ENCODE measurements at places on chromosomes 2 and 18.

DNA sequence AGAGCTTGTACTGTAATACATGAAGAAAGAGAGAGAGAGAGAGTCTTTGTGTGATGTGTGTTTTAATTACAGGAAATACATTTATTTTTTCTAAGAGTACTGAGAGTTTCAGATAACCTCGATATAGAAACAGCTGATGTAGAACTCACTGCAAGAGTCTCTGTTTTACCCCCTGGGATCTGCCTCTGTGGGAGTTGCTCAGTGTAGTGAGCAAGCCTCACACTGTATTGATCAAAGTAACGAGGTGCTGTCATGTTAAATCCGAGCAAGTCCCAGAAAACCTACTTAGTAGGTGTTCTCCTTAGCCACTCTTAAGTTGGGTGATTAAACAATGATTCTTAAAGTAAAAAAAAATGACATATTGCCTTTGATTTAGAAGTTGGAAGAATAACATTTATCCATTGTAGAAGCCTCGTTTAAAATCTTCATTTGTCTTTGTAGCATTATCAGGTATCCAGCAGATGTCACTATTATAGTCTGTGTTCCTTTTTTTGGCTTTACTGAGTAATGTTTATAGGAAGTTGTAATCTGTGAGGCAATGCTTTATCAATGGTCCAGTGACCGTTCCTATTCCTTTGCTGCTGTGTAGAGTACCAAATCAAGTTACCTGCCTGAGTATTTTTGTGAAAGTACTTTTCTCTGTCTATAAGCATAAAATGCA, 219.0 kb downstream of the MYO3B start:
- no peak for DNase-seq

DNA sequence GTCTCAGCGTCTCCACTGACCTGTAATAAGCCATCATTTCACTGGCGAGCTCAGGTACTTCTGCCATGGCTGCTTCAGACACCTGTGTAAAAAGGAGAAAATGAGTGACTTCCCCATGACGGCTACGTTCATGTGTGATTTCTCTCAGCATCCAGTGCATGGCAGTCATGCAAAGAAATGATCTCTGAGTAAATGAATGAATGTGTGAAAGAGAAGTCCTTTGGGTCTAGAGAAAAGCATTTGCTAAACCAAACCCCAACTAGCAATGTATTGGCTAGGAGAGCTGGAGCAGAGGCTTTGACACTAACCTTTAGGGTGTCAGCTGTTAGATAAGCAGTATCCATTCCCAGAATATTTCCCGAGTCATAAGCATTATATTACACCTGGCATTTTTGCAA, 417 bp downstream of the IL1B start:
- DNase-seq: no peak

DNA sequence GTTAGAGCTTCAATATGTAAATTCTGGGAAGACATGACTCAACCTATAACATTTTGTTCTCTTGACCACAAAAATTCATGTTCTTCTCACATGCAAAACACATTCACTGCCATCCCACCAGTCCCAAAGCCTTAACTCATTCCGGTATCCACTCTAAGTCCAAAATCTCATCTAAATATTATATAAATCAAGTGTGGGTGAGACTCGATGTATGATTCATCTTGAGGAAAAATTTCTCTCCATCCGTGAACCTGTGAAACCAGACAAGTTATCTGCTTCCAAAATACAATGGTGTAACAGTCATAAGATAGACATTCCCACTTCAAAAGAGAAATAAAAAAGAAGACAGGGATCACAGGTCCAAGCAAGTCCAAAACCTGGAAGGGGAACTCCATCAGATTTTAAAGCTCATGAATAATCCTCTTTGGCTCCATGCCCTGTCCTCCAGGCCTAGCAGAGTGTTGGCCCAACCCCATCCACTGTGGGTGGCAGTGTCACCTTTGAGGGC, 101.3 kb downstream of the RAD51AP2 start:
- no peak for DNase-seq

- DNase-seq: no peak
Measured at GRCh38 chr2:182301093-182301492, 125.7 kb downstream of the PDE1A start.

- DNase-seq: no peak
Measured at GRCh38 chr2:14127765-14128164, 504.8 kb upstream of the LRATD1 start.

- no peak for DNase-seq
Measured at GRCh38 chr2:233210843-233211547, 40.5 kb upstream of the ATG16L1 start.

- DNase-seq: no peak
Measured at GRCh38 chr2:1736997-1737480, 7.3 kb downstream of the PXDN start.

- no peak for DNase-seq
Measured at GRCh38 chr2:156083763-156084493, 248.6 kb downstream of the NR4A2 start.

DNA sequence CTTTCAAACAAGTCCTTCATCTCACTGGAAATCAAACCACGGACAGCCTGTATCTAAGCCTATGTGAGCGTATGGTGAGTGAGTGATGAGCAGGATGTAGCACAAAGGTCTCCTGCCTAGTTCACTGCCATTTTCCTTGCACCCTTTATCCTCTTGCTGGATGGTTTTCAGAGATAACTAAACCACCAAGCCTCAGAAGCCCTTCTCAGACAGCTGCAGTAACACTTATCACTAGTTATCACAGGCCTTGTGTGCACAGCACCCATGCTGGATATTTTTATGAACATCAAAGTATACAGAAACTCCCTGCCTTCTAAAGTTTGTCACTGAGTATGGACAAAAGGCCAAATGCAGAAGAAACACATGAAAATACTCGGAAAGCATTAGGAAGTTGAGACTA, 69.5 kb downstream of the C1D start:
- DNase-seq: no peak

DNA sequence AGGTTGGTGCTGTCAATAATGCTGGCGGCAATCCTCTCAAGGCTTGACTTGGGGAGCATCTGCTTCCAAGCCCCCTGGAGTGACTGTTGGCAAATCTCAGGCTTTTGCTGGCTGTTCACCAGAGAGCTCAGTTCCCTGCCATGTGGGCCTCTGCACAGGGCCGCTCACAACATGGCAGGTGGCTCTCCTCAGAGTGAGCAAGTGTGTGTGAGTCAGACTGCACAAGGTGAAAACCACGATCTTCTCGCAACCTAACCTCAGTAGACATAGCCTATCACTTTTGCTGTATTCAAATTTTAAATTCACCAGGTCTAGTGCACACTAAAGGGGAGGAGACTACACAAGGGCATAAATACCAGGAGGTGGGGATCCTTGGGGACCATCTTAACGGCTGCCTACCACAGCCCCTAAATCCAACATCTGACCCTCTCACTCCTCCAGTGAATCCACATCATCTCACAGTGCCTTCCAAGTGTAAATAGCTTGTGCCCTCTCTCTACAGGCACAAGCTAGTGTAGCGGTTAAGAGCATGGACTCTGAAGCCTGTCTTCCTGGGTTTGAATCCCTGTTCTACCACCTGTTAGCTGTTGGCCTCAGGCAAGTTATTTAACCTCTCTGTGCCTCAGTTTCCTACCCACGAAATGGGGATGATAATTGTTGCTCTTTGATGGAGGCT, 187.7 kb upstream of the CXCR4 start:
- peak; percentile 67 for DNase-seq

DNA sequence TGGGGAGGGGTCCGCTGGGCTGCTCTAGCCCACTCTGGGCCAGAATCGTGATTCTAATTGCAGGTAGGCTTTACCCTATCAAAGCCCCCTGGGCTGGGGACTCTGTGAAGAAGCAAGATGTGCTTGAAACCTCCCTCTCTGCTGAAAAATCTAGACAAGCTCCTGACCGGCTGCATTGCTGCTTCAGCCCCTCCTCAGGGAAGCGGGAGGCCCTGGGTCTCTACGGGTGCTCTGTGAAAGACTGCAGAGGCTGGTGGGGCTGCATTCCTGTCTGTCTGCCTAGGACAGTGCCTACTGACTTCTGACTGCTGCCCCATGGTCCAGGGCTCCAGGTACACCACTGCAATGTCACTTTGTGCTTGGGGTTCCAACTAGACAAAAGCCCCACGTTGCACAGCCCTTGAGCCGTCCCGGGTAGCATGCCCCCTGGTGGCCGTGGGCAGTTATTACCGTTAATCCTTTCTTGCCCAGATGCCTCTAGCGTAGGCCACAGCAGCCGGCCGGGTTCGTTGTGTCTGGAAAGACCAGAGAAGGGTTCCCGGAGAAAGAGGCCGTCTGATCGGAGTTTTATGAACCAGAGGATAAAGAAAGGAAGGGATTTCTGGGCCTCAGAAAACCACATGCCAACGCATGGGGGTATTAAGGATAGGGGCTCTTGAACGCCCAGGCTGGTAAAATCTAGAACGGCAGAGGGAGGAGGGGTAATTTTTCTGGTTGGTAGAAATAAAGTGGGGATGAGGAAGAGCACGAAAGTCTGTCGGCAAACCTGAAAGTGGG, 15.9 kb upstream of the C1QL2 start:
- peak; percentile 19 for DNase-seq

DNA sequence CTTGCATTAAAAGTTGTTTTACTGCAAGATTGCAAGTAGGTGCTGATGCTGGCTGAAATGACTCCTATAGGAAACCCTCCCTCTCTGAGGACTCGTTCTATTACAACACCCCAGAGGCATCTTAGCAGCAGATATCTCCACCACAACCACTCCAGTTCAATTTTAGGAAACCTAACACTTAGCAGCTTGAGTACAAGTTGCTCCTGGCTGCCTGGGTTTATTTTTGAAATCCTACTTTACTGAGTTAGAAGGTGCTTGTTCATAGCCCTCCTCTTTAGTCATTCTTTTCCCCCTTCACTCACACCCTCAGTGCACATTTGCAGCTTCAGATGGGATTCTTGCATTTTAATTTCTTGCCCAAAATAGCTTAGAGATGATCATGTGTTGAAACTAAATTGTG, 111.5 kb downstream of the MTCL1 start:
- DNase-seq: no peak

DNA sequence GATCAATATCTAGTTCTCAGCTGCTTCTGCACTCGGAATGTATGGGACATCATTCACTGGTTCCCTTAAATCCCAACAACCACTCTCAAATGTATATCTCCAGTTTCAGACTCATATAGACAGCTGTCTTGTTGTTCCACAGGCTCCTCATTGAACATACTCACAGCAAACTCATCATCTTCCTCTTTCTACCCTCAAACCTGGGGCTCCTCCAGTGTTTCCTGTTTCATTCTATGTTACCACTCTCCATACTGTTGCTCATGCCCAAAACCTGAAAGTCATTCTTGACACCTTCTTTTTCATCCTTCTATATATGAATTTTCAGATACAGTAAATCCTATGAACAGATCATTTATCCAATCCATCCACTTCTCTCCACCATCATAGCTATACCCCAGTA, 18.7 kb upstream of the REL start:
- DNase-seq: no peak

GRCh38 chr2:105315314-105315713, 14.2 kb downstream of the TGFBRAP1 start:
- DNase-seq: no peak

- DNase-seq: no peak
Measured at GRCh38 chr2:28991460-28991859, 10.4 kb downstream of the TOGARAM2 start.

DNA sequence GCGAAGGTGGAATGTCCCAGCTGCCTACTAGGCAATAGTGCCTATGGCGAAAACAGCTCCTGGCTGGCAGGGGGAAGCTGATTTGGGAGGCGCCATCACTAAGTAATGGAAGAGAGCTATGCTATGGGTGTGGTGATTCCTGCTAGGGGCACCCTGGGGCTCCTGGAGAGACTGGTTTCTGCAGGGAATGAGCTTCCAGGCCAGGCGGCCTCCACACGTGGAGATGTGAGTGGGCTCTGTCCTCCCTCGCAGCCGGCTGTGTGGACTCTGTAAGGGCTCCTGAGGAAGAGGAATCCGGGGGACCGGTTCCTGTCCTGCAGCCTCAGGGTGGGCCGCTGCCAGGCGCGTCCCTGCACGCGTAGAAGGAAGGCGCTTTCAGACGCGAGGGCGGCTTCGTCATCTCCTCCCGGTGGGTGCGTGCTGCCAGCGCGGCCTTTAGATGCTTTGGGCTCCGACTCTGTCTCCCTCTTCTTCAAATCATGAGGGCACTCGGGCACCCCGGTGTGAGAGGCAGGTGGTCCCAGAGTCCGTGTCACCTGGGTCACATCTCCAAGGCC, 55.5 kb upstream of the ANKRD62 start:
- no peak for DNase-seq

GRCh38 chr2:222306393-222307142, 7.8 kb upstream of the PAX3 start:
- DNase-seq: no peak

DNA sequence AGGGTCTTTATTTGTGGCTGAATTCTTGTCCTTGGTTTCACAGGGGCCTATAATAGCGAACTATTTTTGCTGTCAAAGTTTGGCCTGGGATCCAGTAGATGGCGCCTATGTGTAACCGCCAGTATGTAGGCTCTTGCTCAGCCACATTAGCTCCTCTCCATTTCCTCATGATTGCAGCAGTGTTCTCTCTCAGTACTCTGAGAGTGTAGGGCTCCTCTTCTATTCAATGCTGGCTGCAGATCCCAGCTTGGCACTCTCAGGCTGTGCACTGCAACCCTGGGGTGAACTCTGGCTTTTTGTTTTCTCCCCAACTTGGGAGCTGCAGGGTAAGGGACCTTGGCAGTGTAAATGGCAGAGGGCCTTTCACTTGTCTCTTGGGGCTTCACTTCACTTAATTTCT, 344.6 kb upstream of the CHAC2 start:
- DNase-seq: no peak

- DNase-seq: no peak
Measured at GRCh38 chr2:235839226-235839625, 329.0 kb downstream of the GBX2 start.

DNA sequence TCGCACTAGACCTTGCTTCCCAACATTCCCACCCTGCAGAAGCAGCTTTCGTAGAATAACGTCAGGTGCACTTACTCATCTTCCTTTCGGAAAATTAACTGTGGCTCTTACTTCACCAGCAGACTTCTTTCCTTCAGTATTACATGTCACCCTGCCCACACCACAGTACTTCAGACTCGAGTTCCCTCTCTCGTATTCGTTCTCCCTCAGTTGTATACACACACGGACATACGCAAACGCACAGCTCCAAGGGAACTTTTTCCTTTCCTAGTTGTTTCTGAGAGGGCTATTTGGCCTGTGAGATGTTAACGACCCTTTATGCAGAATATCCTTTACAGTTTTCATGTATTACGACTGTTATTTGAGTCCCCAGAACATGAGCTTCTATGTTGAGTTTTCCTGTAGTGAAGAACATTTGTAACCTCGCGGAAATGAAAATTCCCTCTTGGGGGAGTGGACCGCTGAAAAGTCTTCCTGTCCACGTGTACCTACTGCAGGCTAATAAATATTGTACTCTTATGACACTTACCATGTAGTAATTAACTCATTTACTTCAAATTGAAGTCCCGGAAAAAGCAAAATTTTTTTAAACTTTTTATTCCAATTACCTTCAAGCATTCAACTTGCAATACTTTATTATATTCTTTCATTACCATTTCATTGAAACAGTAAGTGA, 908 bp downstream of the ERLEC1 start:
- DNase-seq: no peak

- DNase-seq: no peak
Measured at GRCh38 chr2:181786371-181787228, 104.9 kb upstream of the ITPRID2 start.

- no peak for DNase-seq
Measured at GRCh38 chr2:111654829-111655228, 229.2 kb downstream of the ANAPC1 start.

GRCh38 chr2:6186332-6187151, 494.4 kb downstream of the SOX11 start:
- DNase-seq: no peak

- no peak for DNase-seq
Measured at GRCh38 chr2:118830881-118831280, 16.6 kb downstream of the EN1 start.

GRCh38 chr2:154710685-154711084, 12.2 kb downstream of the KCNJ3 start:
- DNase-seq: no peak

All from stimulated activated CD4-positive, alpha-beta T cell treated with anti-CD3 and anti-CD28 coated beads, TNF-alpha, amount 100 ng/mL, for 24 hours (primary cell).